Skeletal muscle cell (primary cell): ENCODE measurements at places on chromosomes 7 and 10.

DNA sequence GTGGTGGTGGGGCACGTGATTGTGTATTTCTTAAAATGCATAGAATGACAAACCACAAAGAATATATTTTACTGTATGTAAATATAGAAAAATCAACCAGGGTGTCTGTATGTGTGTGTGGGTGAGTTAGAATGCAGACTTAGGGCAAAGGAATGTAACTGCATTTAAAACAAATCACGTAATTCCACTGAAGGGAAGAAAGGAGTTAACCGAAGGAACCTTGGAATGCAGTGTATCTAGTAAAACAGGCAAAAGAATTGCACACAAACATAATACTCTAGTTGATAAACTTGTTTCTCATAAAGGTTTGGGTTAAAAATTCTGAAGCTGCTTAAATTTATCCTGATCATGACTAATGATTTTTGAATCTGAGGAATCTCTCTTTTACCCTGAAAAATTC lies 134.9 kb downstream of the ADRA2A start:
- DNase-seq, result no peak

- no peak for DNase-seq
Measured at GRCh38 chr7:111045449-111045848, 45.5 kb upstream of the LRRN3 start.

GRCh38 chr7:117759950-117760640 lies 113.1 kb downstream of the CTTNBP2 start:
- no peak for DNase-seq

GRCh38 chr7:100087055-100087750 lies 1.6 kb upstream of the COPS6 start:
- DNase-seq, result peak; percentile 84

DNA sequence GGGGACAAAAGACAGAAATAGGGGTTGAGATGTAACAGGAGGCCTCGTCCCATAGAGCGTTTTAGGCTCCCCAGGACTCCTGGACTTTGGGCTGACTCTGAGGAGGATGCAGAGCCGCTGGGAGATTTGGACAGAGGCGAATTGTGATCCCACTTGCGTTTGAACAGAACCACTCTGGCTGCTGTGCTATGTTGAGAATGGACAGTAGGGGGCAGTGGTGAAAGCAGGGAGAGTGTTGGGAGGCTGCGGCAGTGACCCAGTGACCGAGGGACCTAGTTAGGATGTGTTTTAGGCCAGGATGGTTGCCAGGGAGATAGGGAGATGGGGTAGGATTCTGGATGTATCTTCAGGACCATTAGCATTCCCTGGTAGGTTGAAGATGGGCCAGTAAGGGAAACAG lies 271.6 kb downstream of the CCDC3 start:
- no peak for DNase-seq

- no peak for DNase-seq
Measured at GRCh38 chr7:45627691-45628456, 53.7 kb downstream of the ADCY1 start.

- no peak for DNase-seq
Measured at GRCh38 chr7:133784486-133785001, 342.6 kb upstream of the LRGUK start.

DNA sequence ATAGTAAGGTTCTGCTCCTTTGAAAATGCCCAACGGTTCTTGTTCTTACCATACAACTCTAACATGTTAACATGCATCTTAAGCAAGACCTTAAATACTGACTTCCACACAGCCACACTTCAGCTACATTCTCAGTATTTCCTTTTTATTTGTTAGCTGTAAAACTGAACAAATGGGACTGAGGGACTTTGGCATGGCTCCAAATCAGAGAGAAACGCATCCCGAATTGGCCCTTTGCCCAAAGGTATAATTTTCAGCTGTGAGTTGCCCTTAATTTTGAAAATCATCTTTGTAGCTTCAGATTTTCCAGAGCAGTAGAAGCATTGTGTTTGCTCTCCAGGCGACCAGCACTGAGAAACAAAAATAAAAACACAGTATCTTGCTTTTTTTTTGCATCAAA lies 56.4 kb downstream of the NEUROD6 start:
- DNase-seq, result no peak

- no peak for DNase-seq
Measured at GRCh38 chr7:135980012-135980551, 2.9 kb upstream of the MTPN start.

DNA sequence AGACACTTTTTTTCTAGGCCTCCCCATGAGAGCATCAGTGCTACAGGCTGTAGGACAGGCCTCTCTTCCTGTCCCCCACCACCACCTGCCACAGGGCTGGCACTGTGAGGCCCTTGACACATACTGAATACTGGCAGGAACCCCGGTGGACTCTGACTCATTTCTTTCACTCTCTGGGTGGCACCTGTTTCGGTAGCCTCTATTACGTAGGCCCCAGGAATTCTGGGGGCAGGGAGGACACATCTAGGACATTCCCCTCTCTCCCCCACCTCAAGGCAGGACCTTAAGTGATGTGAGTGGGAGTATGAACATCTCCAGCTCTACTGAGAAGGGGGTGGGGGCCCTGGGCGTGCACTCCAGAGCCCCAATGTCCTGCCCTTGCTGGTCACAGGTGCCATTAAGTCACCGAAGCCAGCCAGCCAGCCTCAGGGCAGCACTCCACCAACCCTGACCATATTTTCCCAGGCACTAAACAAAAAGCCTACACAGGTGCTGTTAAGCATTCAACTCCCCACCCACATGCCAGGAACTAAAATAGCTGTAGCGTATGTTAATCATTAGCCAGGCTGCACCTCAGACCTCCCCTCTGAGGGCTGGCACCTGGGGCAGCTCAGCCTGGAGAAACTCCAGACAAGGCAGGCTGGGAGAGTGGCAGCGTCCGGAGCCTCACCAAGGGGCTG lies 8.9 kb downstream of the ANXA11 start:
- DNase-seq, result no peak
